ENCODE measurements at places on chromosomes 12 and 14. TPM values are rescaled to one million over a fixed set of nuclear protein-coding genes. Genes with fewer than 3 reads are reported as not detected.

Gene ADAMTS20
- not detected for total RNA-seq

Gene CPNE6
- total RNA-seq: not detected

Gene SMAGP
- 5.1 TPM for total RNA-seq

Gene PCED1B
- 0.33 TPM for total RNA-seq

Gene SRRM4
- not detected for total RNA-seq

Gene ADCY4
- 1.3 TPM for total RNA-seq

Gene TXNDC16
- total RNA-seq: 3.0 TPM

GRCh38 chr14:68784226-68784910, 8.5 kb downstream of the ZFP36L1 start:
- peak; percentile 39 for DNase-seq

- no peak for DNase-seq
Measured at GRCh38 chr14:50822501-50823042, 8.4 kb downstream of the NIN start.

DNA sequence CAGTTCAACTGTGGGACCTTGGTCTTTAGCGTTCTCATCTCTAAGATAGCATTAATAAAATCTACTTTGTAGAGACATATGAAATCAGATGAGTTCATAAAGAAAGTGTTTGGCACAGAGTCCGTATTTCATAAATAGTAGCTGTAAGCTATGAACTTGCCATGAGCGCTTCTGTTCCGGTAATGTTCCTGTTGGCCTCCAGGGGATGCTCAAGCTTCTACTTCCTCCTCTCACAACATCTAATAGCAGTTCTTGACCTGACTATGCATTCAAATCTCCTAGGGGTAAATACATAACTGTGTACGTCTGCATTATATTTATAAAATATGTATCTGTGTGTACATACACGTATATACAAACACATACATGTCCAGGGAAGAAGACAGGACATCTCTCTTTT, 288.2 kb upstream of the TMPO start:
- no peak for DNase-seq

- no peak for DNase-seq
Measured at GRCh38 chr14:51677738-51678137, 26.0 kb downstream of the FRMD6 start.

DNA sequence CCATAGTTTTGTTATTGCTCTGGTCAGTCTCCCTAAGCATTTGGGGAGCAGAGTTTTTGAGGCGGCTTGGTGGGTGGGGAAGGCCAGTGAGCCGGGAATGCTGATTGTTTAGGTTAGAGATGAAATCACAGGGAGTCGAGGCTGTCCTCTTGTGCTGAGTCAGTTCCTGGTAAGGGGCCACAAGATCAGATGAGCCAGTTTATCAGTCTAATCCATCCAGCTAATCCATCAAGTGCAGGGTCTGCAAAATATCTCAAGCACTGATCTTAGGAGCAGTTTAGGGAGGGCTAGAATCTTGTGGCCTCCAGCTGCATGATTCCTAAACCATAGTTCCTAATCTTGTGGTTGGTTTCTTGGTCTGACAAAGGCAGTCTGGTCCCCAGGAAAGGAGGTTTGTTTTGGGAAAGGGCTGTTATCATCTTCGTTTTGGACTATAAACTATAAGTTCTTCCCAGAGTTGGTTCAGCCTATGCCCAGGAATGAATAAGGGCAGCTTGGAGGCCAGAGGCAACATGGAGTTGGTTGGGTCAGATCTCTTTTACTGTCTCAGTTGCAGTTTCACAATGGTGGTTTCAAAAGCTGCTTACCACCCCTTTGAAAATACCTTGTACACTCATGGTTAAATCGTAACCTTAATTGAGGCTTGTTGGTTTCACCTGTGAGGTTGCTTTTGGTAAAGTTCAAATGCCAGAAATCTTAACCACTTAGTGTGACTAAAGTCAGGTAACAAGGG, 33.6 kb upstream of the HIGD1C start:
- DNase-seq: no peak

- peak; percentile 87 for DNase-seq
Measured at GRCh38 chr14:71372411-71372838, 465.2 kb downstream of the PCNX1 start.

GRCh38 chr12:84016956-84017355, 895.6 kb downstream of the SLC6A15 start:
- DNase-seq: no peak

DNA sequence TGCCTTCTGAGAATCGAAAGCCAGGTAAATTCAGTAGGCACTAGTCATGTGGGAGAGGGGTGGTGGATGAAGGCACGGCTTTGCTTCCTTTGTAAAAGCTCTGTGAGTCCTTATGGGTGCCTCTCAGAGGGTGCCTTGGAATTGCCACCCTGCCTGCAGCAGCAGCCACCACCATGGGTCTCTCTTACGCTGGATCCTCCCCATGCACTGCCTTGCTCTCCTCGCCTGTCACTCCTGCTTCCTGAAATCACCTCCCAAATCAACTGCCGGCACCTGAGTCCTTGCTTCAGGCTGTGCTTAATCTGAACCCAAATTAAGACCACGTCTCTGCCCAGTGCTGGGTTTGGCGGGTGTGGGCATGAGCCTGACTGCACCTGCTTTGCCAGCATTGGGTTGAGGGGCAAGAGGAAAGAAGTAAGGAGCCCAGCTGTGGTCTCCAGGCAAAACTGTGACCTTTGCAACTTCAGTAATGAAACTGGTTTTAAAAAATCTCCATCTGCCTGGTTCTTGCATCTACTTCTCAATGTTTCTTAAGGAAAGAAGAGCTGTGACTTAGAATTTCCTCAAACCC, 55.9 kb upstream of the CLMN start:
- no peak for DNase-seq

GRCh38 chr14:105010891-105011291, 10.0 kb downstream of the CDCA4 start:
- no peak for DNase-seq

DNA sequence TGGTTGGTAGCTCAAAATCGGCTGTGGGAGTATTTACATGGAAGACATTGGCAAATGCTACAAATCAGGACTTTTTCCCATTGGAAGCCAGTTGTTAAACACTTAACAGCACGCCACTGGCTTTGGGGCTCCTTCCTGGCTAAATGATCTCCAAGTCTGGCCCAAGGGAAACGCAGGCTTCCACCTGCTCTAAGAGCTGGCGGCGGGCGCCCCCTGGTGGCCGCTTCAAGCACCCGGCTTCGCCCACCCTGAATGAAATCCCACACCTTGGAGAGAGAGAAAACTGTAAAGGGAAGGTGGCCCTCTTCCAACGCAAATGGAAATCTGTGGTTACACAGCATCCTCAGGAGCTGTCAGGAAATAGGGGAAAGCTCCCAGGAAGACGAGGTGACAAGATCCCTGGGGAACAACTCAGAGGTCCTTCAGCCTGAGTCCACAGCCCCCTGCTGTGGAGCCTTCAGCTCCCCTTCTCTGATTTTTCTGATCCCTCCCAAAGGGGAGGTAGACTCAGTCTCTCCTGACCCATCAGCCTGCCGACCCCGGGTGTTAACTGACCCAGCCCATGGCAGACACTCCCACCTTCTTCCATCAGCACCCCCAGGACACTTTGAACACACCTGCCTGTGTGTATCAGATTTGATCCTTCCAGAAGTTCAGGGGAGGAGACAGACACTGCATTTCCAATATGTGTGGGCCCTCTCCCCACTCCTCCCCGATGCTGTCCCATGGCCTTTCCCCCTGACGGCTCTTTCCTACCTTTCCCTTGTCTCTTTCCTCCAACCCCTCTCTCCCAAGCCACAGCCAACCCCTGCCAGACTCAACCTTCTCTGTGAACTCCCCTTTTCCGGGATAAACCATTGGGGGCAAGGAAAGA, 15.4 kb downstream of the SELPLG start:
- peak; percentile 89 for DNase-seq

GRCh38 chr12:3456809-3457208, 34.2 kb upstream of the PRMT8 start:
- no peak for DNase-seq

DNA sequence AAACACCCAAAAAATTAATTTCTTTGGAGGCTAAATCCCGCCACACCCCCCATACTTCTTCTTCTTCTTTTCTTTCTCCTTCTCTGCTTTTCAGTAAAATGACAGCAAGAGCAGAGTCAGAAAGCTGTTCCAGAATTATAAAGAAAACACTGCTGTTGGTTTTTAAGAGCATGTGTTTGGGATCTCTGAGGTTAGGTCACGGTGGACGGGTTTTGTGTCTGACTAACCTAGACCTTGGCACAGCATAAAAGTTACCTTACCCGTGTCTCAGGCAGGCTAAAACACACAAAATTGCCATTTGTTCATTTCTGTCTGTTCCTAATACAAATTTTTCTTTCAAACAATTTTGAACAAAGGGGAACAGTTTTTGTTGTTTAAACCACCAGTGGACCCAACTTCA, 540.8 kb downstream of the NRXN3 start:
- DNase-seq: no peak

- peak; percentile 56 for DNase-seq
Measured at GRCh38 chr14:65267856-65268255, 144.7 kb upstream of the FUT8 start.

GRCh38 chr12:13744561-13744960, 236.8 kb downstream of the GRIN2B start:
- no peak for DNase-seq

DNA sequence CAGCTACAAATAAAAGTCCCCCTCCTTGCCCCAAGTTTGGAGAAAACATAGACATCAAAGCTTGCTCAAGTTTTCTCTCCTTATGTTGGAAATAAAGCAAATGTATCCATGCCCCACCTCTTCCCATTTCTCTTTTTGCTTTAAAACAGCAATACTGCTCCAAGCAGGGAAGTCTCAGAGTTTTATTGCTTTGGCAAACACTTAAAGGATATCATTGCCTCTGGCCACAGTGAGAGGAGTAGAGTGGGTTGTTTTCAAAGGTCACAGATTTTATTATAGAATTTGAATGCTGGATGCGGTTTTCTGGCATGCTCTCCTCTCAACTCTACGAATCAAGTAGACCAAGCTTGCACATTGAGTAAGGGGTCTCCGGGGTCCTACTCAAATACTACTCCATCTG, 149.7 kb downstream of the TTC7B start:
- DNase-seq: no peak

DNA sequence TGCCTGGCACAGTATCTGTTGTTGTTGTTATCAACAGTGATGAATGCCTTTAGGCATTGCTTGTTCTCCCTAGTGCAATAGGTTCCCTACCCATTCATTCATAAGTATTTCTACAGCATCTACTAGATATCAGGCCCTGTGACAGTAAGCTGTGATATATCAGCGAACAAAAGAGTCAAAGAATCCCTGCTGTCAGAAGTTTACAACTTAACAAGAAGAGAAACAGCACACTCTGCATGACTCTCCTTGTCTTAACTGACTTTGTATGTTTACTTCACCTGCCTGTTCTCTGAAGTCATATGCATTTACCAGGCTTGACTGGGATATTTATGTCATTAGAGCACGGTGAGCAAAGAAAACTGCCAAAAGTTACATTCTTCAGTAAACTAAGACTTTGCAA, 452.2 kb upstream of the RPL10L start:
- no peak for DNase-seq

DNA sequence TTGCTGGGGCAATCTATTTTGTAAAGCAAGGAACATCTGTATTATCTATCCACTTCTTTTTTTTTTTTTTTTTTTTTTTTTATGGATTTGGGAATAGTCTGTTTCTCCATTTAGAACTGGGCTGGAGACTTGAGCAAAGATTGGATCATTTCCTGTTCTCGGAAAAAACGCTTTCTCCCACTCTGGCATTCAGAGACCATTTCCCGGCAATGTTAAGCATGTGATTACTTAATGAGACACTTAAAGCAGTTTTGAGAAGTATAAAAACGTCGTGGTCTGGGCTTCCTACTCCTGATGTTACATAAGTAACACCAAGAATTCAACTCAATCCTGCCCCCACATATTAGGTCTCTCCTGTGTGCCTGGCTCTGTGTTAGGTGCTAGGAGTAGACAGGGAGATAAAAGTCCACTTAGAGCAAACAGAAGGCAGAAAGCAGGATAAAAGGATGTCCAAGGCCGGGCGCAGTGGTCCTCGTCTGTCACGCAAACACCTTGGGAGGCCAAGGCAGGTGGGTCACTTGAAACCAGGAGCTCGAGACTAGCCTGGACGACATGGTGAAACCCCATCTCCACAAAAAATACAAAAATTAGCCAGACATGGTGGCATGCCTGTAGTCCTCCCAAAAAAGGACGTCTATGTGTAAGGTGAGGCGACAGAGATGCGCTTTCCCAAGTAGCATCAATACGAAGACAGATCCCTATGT, 152.1 kb upstream of the GSC start:
- DNase-seq: no peak

All from fibroblast of lung (primary cell).